Activated CD8-positive, alpha-beta memory T cell treated with anti-CD3 and anti-CD28 coated beads for 1 hour (primary cell): ENCODE measurements at places on chromosomes 1 and 21.
A peak's percentile ranks its signal among the peaks of the same experiment; 100 is the strongest.

DNA sequence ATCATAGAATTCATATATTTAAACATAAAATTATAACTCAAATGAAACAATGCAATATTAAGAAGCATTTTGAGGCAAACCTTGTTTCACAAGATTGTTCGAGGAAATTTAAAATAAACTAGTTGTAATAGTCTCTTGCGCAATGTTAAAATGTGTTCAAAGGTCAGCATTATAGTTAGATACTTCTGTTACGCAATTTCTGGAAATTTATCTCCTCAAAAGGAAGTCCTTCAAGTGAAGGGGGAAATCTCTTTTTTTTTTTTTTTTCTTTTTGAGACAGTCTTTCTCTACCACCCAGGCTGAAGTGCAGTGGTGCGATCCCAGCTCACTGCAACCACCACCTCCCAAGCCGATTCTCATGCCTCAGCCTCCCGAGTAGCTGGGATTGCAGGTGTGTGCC is 52.1 kb downstream of the FMO4 start:
- no peak for DNase-seq

DNA sequence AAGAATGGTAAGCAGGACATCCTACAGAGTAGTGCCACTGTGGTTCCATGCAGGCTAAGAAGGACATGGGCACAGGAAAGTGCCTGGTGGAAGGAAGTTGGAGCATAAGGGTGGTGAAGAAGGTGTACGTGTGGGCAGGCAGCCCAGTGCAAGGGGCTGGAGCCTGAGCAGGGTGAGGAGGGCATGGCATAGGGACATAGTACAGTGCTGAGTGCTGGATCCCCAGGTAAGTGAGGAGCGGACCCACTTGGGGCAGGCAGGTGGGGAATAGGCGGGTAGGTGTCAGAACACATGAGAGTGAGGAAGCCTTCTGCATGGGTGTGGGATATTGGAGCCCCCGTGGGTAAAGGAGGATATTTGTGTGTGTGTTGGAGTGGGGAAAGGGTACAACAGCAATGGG is 15.7 kb upstream of the LRRC53 start:
- no peak for DNase-seq

GRCh38 chr1:109197158-109198042 is 16.3 kb upstream of the SARS1 start:
- no peak for DNase-seq

DNA sequence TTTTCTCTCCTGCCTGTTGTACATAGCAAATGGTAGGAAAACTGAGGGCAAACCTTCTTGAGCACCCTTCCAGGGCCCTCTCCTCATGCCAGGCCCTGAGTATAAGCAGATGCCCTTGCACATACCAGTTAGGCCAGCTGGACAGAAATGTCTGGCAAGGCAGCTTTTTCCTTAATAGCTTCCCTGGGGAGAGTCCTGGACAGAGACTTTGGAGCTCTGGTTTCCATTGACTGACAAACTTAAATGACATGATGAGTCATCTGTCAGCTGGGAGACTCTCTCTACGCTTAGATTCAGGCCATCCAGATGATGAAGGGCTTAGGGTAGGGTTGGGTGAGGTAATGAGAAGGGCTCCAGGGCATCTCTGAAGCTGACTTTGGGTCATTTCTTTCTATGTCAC is 317.5 kb downstream of the ASTN1 start:
- no peak for DNase-seq

DNA sequence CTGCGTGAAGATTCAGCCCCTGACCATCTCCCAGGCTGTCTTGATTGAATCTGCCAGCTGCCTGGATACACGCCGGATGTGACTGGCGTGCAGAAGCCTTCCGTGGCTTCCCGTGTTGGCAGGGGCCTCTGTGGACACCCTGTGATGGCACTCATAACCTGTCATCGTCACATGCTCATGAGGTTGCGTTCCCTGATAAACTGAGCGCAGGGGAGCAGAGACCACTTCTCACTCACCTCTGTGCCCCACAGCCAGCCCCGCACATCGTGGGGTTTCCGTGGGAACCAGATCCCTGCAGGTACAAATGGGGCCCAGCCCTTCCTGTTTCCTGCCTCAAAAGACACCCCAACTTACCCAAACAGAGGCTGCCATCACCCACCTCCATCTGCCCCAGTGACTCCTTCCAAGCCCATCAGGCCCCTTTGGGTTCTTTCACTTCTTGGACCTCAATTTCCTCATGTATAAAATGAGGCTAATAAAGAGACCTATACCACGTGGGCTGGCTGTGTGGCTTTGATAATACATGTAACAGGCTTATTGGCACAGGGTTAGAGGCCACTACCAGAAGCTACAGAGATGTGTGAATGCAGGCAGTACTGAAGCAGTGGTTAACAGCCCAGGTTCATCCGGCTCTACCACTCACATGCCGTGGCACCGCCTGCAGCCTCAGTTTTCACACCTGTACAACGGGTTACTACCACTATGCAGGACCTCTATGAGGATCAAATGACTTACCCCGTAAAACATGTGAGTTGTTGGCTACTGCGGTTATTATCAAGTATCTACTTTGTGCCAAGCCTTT is 23.6 kb downstream of the HTR6 start:
- peak; percentile 2 for DNase-seq

DNA sequence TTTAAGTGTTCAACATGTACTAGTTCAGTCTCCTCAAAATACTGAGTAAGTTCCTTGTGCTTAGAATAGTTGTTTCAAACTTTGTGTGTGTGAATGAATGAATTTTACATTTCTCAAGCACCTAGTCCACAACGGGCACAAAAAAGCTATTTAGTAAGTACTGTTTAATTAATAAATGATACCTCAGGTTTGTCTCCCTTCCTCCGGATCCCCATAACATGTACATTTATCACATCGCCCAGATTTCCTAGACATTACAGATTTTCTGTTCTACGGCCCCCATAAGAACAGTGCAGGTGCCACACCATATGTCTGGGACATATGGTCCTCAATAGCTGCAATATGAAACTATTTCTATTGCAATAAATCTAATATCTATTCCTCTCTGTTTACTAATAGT is 1.3 kb upstream of the TTF2 start:
- no peak for DNase-seq

- DNase-seq = no peak
Observed at GRCh38 chr1:202968895-202969295, 1.8 kb upstream of the CYB5R1 start.
